ENCODE measurements at places on chromosomes 7 and 10.
A peak's percentile ranks its signal among the peaks of the same experiment; 100 is the strongest.

DNA sequence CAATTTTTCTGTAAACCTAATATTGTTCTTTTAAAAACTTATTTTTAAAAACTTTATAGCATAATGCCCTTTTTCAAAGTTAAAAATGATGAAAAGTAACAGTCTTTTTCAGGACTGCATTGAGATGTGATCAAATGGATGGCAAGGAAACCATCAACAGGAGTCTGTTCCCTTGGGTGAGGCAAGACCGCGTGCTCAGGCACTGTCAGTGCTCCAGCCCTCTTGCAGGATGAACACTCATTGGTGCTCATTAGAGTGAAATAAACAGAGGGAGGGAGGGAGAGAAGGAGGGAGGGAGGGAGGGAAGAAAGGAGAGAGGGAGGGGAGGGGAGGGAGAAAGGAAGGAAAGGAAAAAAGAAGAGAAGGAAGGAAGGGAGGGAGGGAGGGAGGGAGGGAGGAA, 145.7 kb upstream of the CHST15 start:
- DNase-seq, result no peak

GRCh38 chr7:78768859-78769258, 684.6 kb downstream of the MAGI2 start:
- peak; percentile 9 for DNase-seq

- DNase-seq, result no peak
Measured at GRCh38 chr10:3363311-3364045, 190.9 kb upstream of the PITRM1 start.

DNA sequence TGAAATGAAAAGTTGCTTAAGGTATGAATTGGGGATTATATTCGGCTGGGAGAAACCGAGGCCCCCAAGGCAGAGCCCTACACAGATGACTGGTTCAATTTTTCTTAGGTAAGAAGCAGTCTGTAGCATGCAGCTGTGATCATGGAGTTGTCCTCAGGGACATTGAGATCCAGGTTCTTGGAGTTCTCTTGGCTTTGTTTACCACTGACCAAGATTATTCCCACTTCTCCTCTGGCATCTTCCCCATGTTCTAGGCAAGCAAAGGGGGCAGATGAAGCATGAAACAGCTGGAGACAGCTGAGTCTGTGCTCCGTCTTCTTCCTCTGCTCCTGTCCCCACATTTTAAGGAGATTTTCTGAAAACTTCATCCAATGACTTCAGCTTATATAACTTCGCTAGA, 129.5 kb upstream of the BMPER start:
- no peak for DNase-seq

- no peak for DNase-seq
Measured at GRCh38 chr10:72275351-72276012, 1.8 kb downstream of the DDIT4 start.

DNA sequence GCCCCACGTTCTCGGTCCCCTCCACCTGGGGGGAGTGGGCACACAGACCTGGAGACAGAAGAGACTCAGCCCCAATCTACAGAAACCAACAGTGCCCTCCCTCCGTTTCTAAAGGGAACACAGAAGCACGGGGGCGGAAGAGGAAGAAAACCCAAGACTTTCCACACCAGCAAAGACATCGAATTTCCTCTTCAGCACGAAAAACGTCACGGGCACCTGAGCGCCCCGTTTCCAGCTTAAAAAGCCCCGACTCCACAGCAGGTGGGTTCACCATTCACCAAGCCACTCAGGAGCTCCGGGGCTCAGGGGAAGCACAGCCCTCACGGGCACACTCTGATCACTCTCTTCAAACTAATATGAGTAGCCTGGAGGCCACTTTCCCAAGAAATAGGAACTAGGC, 19.6 kb downstream of the NUDT1 start:
- DNase-seq, result no peak

DNA sequence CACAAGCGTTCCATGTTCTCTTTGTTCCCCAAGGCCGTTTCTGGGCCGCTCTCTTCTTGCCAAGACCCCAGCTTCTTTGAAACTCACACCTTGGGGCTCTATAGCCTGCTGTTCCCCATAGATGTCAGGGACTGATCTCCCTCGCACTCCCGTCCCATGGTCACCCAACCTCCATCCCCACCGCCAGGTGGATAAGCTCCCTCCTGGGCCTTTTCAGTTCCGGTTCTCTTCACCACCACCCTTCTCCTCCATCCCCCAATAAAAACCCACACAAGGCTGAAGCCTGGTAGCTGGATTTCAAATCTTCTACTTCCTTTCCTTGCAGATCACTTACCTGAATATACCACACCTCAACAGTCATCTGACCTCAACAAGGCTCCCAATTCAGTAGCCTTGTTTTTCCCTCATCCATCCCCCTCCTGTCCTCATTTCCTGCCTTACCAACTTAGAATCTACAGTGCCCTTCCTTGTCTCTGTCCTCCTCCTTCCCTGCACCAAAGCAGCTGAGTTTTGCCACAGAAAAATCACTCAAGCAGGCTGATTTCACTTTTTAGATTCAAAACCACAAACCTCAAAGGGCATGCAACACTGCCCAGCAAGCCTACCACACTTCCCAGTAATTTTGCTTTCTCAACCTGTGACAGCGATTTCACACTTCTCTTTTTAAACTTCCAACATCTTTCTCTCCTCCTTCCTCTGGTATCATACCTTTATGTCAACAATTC, 7.7 kb downstream of the SLC37A3 start:
- no peak for DNase-seq

DNA sequence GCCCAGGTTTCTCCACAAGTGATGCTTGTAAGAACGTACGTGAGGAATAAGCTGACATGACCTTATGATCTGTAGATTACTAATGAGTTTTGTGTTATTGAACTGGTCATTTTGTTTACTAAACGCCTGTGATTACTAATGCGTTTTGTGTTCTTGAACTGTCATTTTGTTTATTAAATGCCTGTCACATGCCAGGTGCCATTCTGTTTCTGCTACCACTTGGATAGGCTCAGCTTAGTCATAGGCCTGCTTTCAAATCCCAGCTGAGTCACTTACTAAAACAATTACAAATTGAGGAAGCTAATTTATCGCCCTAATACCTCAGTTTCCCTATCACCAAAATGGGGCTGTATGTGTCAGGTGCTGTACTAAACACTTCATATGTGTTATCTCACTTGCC, 4.7 kb upstream of the HGF start:
- DNase-seq, result no peak

DNA sequence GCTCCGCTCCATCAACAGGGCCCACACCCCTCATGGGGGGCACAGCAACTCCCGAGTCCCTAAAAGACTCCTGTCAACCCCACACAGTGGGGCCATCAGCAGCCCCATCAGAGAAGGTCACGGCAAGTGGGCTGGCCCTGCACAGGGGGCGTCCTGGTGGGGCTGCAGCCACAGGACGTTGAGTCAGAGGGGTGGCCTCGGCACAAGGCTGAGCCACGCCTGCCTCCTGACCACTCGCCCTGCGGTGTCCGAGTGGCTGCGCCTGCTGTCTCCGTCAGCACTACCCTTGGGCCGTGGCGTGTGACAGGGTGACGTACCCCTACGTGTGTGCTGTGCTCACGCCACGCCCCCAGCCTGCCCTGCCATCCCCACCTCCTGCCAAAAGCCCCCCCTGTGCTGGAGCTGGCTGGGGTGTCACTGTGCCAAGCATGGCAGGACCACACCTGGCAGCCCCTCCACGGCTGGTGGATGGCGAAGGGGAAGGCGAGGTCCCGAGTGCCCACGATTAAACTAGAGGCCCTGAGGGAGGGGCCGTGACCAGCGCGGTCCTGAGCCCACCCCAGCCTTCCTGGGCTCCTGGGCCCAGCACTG, 26.0 kb upstream of the NKX6-2 start:
- no peak for DNase-seq

DNA sequence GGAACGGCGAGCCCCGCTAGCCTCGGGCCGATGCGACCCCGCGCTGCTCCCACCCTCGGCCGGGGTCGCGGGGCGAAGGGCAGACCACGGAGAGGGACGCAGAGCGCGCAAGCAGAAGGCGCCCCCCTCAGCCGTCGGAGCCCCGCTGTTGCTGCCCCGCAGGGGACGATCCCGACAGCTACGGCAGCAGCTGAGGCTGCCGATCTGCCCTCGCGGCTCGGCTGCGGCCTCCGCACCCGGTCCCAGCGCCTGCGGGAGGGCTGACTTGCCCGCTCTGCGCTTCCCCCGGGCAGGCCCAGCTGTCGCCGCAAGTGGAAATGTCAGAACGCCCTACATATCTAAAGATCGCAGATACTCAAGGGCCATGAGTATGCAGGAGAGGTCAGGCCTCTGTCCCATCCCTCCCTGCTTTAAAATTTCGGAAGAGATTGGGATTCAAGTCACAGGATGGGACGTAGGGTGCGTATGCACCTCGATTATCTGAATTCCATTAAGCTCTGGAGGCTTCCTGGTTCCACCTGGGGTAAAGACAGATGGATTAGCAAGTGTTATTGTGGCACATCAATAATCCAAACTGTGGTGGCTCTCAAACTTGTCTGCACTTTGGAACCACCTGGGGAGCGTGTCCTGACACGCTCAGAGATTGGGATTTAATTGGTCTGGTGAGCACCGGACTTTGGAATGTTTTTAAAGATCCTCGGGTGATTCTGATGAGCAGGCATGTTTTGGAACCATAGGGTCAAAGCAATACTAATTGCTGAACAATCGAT, at the start of gene CRPPA:
Gene CRPPA, minus strand, starts transcription at position 206 of the 770 bp plus-strand sequence. CDS start 216 bp downstream, outside the sequence.
- DNase-seq, result peak; percentile 71

DNA sequence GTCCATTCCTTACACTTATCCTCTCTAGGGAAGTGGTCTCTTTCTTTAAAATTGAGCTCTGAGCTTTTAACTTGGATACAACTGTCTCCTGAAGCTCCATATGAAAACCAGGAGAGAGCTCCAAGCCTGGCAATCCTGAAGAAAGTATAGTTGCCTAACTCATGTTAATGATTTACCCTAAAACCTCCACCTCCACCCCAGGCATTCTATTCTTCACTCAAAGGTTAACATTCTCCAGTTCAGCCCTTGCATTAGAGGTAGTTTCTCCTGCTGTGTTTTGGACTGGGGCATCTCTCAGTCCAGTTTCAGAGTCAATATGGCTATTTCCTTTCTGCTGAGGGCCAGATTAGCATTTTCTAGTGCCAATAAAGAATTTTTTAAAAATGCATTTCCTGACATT, 195.5 kb downstream of the SLC25A13 start:
- DNase-seq, result no peak

DNA sequence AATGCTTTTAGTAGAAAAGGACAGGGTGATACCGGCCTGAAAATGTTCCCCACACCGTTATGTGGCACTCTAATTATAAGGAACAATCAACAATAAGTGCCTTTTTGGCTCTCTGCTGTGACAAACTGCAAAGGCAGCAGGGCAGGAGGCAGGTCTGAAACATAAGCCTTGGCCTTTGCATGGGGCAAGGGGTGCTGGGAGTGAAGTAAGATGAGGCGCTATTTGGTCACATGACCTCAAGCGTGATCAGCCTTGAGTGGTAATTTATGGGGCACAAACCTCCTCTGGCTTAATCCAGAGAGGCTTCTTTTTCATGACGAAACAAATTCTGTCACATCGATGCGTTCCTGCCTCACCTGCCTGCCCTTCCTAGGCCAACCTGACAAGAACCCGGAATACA, 202.7 kb downstream of the TAX1BP1 start:
- no peak for DNase-seq

- DNase-seq, result no peak
Measured at GRCh38 chr10:123019264-123019663, 10.5 kb downstream of the ACADSB start.

DNA sequence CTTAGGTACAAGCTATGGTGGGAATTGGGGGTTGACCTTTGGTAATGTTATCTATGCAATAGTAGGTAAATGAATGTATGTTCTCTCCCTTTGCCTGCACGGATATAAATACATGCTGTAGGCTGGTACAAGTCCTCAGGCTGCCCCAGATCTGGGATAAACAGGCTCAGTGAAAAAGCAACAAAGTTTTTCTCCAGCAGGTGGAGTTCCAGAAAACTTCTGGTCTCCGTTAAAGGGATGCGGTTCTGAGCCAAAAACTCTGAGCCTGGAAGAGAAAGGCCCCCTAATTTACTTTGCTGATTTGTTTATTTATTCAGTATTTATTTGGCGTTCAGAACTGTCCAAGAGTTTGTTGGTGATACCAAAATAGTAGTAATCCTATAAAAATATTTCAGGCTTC, 204.7 kb downstream of the ADRA2A start:
- peak; percentile 25 for DNase-seq

DNA sequence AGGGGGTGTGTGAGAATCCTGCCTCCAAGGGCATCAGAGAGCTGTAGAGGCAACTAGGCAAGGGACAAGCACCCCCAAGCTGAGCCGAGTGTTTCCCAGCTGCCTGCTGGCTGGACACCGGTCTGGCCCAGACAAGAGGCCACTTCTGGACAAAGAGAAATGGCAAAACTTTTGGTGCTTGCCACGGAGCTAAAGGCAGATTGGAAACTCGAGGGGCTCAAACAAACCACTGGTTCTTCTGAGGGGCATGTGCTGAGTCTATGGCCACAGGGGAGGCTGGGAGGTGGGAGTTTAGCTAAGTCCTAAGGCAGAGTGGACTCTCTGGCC, 66.5 kb upstream of the INPP5A start:
- no peak for DNase-seq

- DNase-seq, result no peak
Measured at GRCh38 chr10:8726084-8726778, 671.7 kb downstream of the GATA3 start.

DNA sequence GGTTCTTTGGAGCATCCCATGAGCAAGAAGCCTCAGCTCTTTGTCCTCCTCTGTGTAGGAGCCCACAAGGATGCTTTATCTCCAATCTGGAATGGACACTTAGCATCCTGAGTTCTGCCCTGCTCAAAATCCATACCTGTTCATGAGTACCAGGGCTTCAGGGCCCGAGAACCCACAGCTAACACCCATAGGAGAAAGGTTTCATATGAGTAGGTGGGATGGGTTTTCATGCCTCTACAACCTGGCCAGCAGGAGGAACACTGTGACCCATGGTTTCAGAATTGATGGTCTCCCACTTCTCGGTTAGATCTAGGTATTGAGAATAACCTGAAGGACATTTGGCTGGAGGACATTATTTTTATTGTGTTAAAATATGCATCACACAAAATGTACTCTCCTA, 57.8 kb downstream of the TBXAS1 start:
- no peak for DNase-seq

DNA sequence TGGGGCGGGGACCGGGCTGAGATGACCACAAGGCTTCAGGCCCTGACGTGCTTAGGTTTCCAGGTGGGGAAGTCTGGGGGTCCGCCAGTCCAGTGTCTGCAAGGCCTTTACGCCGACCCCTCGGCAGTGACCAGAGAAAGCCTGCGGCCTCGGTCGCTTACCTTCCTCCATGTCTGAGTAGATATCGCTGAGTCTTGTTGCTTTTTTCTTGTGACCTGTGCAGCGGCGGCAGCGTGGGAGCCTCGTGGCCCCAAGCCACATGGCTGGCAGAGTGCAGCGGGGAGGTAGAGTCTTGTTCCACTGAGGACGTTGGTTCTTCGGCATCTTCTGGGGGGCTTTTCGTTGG, 329 bp downstream of the NOLC1 start:
- no peak for DNase-seq
